Thymus (tissue), 14 donors: ENCODE measurements at places on chromosomes 2 and 18. TPM values are rescaled to one million over a fixed set of nuclear protein-coding genes. Genes with fewer than 3 reads are reported as not detected.

DNA sequence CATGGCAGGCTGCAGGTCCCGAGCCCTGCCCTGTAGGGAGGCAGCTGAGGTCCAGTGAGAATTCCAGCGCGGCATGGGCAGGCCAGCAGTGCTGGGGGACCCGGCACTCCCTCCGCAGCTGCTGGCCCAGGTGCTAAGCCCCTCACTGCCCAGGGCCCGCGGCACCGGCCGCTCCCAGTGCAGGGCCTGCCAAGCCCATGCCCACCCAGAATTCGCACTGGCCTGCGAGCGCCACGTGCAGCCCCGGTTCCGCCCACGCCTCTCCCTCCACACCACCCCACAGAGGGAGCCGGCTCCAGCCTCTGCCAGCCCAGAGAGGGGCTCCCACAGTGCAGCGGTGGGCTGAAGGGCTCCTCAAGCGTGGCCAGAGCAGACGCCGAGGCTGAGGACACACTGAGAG lies 158.5 kb upstream of the ACVR2A start:
- no peak for DNase-seq

DNA sequence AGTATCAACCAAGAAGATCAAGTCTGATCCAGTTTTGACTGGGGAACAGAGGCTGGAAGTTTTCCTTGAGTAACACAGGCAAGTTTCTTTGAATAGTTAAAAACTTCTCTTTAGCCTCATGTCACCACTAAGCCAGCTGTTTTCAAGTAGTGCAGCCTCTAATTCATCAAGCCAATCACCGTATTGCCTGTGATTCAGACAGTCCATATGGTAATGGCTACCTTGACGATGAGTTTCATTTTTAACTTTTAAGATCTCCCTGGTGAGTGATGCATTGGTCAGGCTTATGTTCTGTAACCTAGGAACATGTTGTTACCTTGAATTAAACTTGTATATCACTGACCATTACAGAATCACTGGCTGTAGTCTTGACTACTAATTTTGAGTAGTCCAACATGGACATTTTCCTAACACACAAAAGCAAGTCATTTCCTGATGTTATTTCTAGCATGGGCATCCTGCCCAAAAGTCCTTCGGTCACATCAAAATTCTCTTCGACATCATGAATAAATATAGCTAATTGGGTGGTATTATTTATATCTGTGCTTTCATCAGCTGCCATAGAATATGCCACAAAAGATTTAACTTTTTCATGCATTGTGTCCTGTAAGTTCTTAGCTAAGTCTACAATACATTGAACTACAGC lies 238.8 kb upstream of the GCFC2 start:
- DNase-seq, result no peak

KCNIP3 gene
- total RNA-seq, result 21.4 TPM

- no peak for DNase-seq
These were observed 32.6 kb downstream of the MYL12B start for GRCh38 chr18:3294435-3295080.

COL3A1 gene
- 228 TPM for total RNA-seq

DNA sequence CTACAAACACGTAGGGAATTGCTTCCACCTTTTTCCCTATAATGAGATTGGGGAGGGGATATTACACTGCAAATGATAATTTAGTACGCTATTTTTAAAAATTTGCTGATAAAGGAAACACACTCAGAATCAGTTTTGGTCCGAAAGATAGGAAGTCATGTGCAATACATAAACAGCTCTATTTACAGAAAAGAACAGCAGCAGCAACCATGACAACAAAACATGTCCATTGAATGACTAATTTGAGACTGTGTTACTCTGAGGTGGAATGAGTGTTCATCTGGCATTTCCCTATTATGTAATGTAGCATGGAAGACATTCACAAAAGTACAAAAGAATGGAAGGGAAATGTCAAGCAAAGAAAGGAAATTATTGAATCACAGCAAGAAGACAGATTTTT lies 337.2 kb downstream of the NBAS start:
- no peak for DNase-seq

- no peak for DNase-seq
These were observed 752.4 kb upstream of the SLC8A1 start for GRCh38 chr2:41204315-41204714.

ELOA2 gene
- total RNA-seq, result not detected

GRCh38 chr2:168758970-168759820 lies 43.2 kb upstream of the NOSTRIN start:
- DNase-seq, result peak; percentile 42
